ENCODE measurements at places on chromosomes 6 and 20. TPM values are rescaled to one million over a fixed set of nuclear protein-coding genes. Genes with fewer than 3 reads are reported as not detected.

GRCh38 chr20:38841570-38841969 is 36.1 kb downstream of the PPP1R16B start:
- H3K36me3 ChIP-seq = no peaks in the 10 kb centered on the region
- no peak for DNase-seq
- H3K27me3 ChIP-seq = no peaks in the 10 kb centered on the region
- H3K4me1 ChIP-seq = no peaks in the 10 kb centered on the region

GRCh38 chr6:119043265-119043664 is 35.2 kb downstream of the FAM184A start:
- no peak for DNase-seq
- H3K4me3 ChIP-seq = no peak overlapping the region
- H3K4me1 ChIP-seq = no peaks in the 10 kb centered on the region
- H3K27ac ChIP-seq = no peak overlapping the region
- no peaks in the 10 kb centered on the region for H3K36me3 ChIP-seq

GRCh38 chr6:61622601-61623000 is 663.4 kb downstream of the KHDRBS2 start:
- no peaks in the 10 kb centered on the region for H3K36me3 ChIP-seq
- no peaks in the 10 kb centered on the region for H3K27me3 ChIP-seq
- no peaks in the 10 kb centered on the region for H3K4me1 ChIP-seq
- no peak overlapping the region for H3K4me3 ChIP-seq

GRCh38 chr6:136548582-136549299 is 1.5 kb downstream of the MAP7 start:
- no peak for DNase-seq
- peaks cover 11% of the 10 kb centered on the region for H3K4me1 ChIP-seq
- peak overlapping the region; percentile 75 for H3K4me3 ChIP-seq
- H3K36me3 ChIP-seq = no peaks in the 10 kb centered on the region

SEL1L2 gene
- total RNA-seq = not detected

Measured in adrenal gland (tissue), 19 donors.